AG09319 (cell line): ENCODE measurements at places on chromosomes 6 and 20.

DNA sequence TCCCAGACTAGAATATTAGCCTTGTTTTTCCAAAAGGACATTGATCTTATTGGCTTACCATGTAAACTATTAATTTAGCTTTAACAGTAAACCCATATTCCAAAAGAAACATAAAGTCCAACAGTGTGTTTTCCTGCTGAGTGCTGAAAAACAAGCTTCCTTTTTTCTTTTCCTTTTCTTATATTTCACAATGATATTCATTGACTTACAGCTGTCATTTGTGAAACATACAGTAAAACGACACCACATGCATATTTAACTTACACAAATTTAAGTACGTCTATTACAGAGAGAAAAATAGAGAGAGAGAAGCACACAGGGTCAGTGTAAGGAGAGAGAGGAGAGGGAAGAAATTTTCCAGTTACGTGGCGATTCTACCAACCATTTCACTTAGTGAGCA lies 543.9 kb upstream of the JARID2 start:
- DNase-seq: no peak

DNA sequence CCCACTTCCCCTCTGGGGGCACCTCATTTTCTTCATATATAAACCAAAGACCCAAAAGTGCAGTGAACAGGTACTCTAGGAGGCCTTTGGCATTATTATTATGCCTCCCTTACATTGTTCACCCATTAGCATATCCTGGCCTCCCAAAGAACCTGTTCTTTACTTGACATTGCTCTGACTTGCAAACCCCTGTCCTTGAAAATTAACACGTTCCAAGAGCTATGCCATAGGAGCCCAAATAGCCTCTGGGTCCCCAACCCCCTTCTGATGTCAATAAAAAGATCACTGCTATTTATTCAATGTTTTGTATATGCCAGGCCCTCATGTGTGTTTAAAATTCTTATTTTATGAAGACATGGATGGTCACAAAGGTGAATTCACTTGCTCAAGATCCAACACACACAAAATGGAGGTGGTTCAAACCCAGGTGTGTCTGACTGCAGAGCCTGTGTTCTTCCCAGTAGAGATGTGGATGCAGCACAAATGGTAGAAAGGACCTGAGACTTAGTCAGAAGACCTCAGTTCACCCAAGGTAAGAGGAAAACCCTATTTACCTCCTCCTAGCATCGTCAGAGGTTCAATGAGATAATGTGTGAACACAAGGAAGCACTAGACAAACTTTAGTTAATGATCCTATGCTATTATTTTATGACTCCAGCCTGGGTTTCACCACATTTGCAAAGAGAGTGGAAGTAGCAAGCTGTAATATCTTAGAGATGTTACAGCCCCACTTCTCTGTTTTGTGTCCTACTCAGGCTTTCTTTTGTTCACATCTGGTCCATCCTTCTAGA lies 36.6 kb downstream of the BCL2L1 start:
- no peak for DNase-seq

DNA sequence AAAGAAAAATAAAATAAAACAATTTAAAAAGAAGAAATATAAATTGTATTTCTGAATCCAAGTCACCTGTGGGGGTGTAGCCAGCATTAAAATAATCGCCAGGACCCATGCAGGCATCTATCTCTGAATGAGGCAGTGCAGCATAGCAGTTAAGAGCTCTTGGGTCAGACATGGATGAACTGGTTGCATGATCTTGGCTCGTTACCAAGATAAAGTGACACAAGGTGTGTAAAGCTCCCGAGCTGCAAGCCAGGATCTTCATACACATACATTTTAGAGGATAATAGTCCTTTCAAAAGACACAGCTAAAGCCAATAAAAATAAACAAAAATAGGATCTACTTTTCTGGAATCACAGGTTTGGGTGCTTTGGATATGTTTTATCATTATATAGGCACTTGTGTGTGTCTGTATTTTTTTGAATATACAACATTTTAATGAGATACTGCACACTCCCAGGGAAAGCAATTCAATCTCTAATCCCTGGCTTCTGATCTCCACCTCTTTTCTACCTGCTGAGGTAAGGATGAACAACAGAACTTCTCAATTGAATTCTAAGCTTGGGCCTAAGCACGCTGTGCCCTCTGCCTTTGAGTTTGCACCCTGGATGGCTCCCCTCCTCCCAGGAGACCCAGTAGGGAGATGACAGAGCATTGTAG lies 8.9 kb downstream of the TRIM10 start:
- no peak for DNase-seq

DNA sequence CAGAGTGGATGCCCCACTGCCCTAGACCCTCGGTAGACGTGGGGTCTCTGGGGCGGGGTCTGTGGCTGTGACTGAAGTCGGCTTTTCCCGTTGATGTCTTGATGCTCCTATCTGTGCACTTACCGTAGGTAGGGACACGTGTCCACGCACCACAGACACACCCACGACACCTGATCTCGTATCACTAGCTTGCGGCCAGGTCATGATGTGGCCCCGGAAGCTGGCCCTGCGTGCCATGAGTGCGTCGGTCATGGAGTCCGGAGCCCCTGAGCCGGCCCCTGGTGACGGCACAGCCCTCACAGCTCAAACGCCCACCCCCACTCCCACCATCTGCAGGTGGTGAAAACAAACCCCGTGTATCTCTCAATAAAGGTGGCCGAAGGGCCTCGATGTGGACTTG lies 33.9 kb upstream of the MRGBP start:
- DNase-seq: no peak

GRCh38 chr6:11925805-11926204 lies 86.3 kb upstream of the HIVEP1 start:
- DNase-seq: no peak

DNA sequence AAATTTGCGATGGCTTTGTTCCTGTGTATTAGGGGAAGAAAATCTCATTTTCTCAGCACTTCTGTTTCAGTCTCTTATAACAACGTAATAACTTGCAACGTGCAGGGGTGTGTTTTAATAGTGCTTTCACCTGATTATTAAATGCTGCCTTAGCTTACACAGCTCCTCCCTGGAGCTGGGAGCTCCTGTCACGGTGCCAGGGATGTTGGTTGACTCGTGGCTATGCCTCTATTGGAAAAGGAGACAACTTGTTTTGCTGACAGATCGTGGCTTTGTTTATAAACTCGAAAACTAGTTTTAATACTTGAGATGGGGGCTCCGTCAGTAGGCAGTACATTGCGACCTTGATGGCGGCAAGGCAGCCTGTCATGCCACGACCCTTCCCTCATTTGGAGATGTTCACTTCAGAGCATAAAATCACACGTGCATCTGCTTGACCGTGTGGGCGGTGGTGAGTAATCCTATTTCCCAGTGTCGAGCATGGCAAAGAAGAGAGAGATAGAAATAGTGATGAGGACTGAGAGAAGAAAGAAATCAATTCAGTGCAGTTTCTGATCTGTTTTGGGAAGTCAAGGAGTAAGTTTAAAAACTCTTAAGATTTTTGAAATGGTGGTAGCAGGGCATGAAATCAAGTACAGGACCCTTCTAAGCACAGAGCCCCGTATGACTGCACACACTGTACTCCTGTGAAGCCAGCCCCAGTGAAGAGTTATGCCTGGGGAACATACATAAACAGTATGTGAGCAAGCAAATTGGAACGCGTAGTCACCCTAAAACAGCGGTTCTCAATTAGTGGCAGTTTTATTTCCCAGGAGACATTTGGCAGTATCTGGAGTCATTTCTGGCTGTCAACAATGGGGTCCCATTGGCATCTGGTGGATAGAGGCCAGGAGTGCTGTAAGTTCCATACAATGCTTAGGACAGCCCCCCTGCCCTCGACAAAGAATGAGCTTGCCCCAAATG lies 147.2 kb downstream of the DOK5 start:
- no peak for DNase-seq

DNA sequence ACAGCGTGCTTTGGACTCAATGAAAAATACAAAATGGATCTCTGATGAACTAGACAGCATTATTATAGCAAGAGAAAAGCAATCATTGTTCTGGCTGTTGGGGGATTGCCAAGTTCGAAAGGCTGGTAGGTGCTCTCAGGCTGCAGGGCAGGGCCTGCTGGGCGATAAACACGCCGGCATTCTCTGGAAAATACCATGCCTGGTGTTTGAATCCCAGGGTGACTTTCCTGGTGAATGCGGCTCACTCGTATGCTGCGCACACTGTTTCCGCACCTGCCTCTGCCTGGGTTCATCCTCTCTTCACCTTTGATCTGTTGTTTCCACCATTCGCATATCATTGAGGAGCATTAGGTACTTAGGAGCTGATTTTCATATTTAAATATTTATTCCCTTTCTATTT lies 37.4 kb downstream of the GCNT2 start:
- DNase-seq: no peak
